Stimulated activated CD4-positive, alpha-beta T cell treated with anti-CD3 and anti-CD28 coated beads, Interleukin-1b, Interleukin-23, amount 100 ng/mL, for 1 hour (primary cell): ENCODE measurements at places on chromosomes 5 and 9.

- no peak for DNase-seq
Measured at GRCh38 chr5:143248822-143249579, 154.5 kb downstream of the NR3C1 start.

DNA sequence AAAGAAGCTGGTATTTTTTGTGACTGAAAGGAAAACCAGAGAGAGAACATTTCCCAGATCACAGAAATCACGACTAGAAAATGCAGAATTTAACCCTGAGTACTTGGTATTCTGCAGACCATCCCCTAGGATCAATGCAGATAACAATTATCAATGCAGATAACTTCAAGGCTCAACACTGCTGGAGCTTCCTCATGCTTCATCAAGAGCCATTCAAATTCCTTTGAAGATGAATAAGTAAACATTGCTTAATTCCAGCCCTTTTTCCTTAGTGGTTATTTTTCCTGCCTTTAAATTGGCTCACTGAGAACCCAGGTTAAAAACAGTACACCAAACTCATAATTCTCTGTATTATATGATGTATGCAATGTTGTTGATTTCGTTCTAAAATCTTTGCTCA lies 370.1 kb upstream of the TLE4 start:
- DNase-seq: no peak

DNA sequence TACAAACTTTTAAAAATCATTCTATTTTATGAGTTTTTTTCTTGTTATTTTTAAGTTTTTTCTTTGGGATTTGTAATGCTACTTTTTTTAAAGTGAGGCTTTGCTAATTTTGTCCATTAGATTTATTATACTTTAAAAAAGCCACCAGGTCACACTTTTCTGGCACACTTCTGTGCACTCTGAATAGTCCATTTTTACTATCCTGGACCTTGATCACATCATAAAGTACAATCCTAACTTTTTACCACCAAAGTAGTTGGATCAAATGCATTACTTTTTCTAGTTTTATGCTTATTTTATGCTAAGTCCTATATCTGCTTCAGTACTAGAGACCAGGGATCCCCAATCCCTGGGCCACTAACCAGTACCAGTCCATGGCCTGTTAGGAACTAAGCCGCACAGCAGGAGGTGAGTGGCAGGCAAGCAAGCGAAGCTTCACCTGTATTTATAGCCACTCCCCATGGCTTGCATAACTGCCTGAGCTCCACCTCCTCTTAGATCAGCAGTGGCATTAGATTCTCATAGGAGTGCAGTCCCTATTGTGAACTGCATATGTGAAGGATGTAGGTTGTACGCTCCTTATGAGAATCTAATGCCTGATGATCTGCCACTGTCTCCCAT lies 16.0 kb downstream of the FRRS1L start:
- DNase-seq: no peak

DNA sequence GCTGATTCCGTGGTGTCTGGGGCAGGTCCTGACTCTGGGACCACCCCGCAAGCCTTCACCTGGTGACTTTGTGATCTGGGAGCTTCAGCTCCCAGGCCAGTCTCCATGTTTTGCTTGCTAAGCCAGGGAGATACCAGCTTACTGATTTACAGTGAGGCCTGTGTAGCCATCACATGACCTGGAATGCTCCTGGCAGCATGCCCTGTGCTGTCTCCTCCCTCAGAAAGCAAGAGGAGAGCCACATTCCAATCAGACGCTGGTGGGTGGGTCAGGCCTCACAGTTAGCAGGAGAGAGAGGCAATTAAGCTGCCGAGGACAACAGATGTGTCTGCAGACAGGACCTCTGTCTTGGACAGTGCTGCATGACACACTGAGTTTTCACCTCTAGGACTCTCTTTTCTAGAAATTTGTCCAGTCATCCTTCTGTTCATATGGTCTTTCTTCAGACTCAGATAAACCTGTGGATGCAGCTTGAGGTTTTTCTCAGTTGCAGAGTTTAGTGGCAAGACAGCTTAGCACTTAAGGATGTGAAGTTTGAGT lies 24.4 kb upstream of the GRPEL2 start:
- DNase-seq: no peak

DNA sequence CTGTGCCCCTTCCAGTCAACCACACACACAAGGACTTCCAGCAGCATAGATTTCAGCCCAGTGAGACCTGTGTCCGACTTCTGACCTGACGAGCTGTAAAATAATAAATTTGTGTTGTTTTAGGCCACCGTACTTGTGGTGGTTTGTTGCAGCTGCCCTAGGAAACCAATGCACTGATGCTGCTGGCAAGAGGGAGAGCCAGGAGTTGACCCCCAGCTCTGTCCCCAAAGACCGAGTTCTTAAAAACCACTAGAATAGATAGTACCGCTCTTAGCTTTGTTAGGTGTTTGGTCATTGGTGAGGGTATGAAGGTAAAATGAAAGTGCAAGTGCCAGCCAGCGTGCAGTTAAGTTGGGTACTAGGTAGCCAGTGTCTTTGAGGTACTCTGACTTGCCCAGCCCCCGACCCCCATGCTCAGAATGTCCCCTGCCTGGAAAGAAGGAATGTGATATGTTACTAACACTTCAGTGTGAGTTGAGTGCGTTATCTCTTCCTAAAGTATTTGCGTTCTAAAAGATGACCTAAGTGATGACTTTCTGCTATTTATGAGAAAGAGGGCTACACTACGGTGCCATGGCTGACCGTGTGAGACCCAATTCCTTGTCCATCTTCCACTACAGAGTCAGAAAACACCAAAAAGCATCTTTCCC lies 185.6 kb downstream of the AOPEP start:
- DNase-seq: no peak

- DNase-seq: no peak
Measured at GRCh38 chr9:70012569-70012968, 31.1 kb upstream of the MAMDC2 start.

DNA sequence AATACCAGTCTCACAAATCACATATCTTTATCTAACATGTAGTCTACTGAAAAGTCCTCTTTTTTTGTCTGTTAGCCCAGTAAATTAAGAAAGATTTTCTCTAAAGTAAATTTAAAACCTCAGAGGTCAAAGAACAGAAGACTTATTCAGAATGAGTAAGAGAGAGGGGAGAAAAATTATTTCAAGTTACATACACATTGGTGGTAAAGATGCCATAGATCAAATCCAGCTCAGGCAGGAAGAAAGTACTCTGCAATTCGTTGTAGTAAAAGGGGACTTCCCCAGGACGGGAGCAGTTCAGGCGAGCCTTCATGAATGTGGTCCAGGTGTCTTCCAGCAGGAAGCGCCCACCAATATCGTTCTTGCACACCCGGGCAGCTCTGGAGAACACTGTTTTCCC lies 344.1 kb downstream of the SEMA5A start:
- DNase-seq: no peak

DNA sequence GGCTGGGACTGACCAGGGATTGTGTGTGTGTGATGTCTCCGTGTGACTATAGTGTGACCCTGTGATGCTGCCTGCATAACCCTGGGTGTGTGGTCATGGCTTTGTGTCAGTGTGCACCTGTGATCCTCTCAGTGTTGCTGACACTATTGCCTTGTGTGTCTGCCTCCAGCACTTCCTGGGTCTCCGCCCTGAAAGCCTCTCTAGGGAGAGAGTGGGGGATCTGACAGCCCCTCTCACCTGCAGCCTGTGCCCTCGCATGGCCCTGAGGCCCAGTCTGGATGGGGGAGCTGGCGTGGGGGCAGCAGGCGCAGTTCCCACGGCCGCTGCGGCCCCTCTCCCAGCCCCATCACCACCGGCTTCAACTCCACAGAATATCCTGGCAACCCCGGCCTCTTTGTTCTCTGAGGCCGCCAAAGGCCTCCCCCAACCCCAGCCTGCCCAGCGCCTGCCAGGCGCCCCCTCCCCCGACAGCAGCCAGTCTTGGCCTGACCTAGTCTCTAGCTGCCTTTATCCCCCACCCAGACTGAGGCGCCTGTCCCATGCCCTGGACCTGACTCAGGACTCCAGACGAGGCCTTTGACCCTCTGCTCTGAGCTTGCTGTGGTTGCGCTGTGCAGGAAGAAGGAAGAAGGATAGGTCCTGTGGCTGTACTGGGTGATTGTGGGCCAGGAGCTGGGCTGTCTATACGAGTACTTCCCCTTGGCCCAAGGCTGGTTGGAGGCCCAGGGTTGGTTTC lies 38.7 kb downstream of the CXXC5 start:
- no peak for DNase-seq

- DNase-seq: no peak
Measured at GRCh38 chr5:75433814-75434506, 77.5 kb downstream of the CERT1 start.

- DNase-seq: no peak
Measured at GRCh38 chr5:94086194-94086593, 344.8 kb upstream of the POU5F2 start.

GRCh38 chr9:119841016-119841415 lies 471.8 kb upstream of the BRINP1 start:
- DNase-seq: no peak

DNA sequence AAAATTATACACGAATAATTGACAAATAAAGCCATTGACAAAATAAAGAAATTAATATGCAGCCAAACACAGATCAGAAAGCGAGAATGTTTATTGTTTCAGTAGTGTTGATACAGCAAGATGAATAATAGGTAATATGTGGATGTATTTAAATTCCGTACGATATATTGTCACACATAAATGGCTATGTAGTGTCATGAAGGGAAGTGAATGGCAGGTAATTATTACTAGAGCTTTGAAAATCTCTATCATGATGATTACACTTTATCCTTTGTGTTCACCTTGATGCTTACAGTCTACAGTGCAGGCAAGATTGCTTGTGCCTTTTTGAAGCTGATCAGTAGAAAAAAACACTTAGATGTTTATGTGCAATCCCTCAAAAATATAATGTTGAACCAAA lies 23.3 kb upstream of the CDH10 start:
- DNase-seq: no peak

GRCh38 chr9:19999491-20000057 lies 210.7 kb upstream of the SLC24A2 start:
- DNase-seq: no peak

GRCh38 chr9:70479880-70480291 lies 65.4 kb upstream of the KLF9 start:
- DNase-seq: no peak

- no peak for DNase-seq
Measured at GRCh38 chr5:108276187-108277050, 105.5 kb downstream of the FBXL17 start.

DNA sequence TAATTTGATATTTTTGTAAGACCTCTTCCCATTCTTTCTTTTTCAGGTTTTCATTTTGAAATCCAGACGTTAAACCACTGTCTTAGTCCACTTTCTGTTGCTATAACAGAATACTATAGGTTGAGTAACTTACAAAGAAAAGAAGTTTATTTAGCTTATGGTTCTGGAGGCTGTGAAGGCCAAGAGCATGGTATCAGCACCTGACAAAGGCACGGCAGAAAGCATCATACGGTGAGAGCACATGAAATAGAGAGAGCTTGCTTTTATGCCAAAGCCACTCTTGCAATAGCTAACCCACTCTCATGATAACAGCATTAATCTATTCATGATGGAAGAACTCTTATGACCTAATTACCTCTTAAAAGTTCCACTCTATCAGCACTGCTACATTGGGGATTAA lies 255.6 kb upstream of the PDE4D start:
- DNase-seq: no peak

GRCh38 chr9:129762985-129763926 lies 10.4 kb upstream of the PTGES start:
- DNase-seq: no peak

- DNase-seq: no peak
Measured at GRCh38 chr9:93387791-93388190, 63.7 kb upstream of the FAM120A start.

DNA sequence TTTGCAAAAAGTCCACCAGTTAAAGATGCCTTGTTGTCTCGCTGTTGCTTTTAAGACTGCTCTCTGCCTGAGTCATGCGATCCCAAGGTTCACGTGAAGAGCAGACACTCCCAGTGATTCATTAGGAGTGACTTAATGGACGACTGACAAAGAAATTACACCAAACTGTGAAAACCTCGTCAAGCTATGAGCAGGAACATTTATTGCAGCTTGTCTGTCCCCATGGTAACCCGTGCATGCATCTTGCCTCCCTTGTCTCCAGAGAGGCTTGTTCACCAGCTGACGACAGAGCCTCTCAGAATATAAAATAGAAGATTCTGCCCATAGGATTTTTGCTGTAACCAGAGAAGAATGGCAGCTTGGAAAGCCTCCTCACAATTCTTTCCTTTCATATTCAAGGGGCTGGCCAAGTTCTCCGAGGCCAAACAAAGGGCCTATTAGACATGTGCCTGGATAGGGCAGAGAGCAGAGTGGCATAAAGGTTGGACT lies 352.7 kb downstream of the SPOCK1 start:
- no peak for DNase-seq

DNA sequence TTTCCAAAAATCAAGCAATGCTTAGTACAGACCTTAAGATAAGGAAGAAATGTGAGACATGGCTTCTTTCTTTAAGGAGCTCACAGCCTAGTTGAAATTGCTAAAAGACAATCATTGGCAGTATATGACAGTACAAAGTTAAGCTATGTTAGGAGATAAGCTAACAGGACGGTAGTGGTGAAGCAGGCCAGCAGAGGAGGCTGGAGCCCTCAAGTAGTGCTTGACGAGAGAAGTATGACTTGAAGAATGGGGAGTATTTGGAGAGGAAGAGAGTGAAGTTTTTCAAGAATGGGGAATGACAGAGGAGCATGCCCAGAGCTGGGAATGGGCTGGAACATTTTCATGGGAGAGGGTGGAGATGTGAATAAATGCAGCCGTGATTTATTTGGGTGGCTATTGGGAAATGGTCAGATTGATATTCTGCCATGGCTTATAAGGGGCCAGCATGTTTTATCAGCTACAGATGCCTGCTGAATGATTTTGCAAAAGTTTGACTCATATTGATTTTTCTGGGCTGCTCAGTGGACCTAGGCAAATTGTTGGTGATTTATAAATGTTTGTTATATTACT lies 43.7 kb downstream of the LURAP1L start:
- DNase-seq: no peak

- DNase-seq: no peak
Measured at GRCh38 chr9:36137392-36138004, 965 bp downstream of the GLIPR2 start.

- DNase-seq: no peak
Measured at GRCh38 chr9:109994141-109994540, 213.8 kb downstream of the C9orf152 start.

- DNase-seq: no peak
Measured at GRCh38 chr5:5752844-5753243, 330.4 kb downstream of the ICE1 start.

DNA sequence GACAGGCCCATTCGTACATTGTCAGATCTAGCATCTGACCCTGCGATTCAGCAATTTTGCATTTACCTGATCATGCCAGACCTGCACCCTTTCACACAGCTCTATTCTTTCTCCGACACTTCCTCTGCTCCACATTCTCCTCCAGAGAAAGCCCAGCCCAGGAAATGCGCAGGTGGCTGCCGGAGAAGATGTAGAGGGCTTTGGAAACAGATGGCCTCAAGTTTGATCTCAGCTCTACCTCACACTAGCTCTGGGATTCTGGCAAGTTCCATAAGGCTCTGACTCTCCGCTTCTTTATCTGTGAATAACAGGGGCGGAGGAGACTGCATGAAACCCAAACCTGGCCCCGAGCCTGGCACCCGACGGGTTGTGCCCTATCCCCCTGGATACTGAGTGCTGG lies 61.5 kb downstream of the GABBR2 start:
- no peak for DNase-seq
